NCI-H1930 (cell line): ENCODE measurements at places on chromosomes 12 and 14.

- DNase-seq = no peak
These were observed 10.4 kb upstream of the FBLN5 start for GRCh38 chr14:91957876-91958313.

GRCh38 chr14:91158091-91158790 lies 44.4 kb downstream of the DGLUCY start:
- no peak for DNase-seq

GRCh38 chr12:107091381-107091780 lies 2.0 kb downstream of the CRY1 start:
- DNase-seq = no peak

GRCh38 chr14:22202313-22202712 lies 386.7 kb downstream of the DAD1 start:
- DNase-seq = no peak

DNA sequence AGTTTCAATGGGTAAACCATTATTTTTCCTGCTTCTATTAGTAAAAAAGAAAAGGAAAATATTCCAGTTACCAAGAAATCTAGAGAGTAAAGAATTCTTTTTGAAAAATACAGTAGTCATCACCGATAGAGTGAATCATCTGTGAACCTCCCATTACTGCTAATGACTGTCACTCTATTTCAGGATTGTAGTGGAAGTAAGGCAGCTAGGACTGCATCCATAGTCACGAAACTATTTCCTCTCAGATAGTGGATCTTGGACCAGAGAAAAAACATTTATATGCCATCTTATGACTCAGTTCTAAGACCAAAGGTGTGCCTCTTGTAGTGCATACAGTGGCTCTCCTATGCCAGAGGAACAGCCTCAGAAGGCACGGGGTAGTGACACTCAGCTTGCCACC lies 173.9 kb upstream of the PLEKHA5 start:
- DNase-seq = no peak

GRCh38 chr12:89825591-89826449 lies 117.2 kb upstream of the ATP2B1 start:
- DNase-seq = peak; percentile 11

DNA sequence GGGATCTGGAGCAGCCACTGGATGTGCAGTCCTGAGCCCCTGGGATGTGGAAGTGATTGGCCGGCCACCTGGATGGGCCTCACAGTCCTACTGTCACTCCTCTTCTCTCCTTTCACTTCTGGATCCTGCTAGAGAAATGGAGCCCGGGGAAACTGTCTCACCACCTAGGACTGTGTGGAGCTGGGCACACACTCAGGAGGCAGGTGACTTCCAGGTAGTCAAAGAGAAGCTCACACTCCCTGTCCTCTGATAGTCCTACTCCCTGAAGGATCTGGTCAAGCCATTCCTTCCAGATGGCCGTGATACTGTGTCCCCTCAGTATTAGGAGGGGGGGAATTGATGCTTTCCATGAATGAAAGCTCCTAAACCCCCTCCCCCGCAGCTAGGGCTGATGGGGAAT lies 201.1 kb downstream of the ZFP36L1 start:
- no peak for DNase-seq

DNA sequence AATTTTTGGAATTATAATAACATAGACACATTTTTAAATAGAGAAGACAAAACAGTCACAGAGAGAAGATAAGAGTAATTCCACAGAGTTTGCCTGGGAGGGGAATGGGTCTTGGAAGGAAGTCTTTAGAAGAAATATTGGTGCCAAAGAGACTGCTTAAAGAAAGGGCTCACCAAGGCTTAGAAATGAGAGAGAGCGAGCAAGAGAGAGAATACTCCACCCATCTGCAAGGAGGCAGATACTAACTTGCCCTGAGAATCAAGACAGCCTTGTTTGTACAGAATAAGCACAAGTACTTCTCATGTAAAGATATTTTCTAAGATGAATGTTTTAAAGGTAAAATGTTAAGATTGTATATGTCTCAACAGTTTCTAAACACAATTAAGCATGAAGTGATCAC lies 165.5 kb downstream of the SLC38A4 start:
- DNase-seq = no peak

DNA sequence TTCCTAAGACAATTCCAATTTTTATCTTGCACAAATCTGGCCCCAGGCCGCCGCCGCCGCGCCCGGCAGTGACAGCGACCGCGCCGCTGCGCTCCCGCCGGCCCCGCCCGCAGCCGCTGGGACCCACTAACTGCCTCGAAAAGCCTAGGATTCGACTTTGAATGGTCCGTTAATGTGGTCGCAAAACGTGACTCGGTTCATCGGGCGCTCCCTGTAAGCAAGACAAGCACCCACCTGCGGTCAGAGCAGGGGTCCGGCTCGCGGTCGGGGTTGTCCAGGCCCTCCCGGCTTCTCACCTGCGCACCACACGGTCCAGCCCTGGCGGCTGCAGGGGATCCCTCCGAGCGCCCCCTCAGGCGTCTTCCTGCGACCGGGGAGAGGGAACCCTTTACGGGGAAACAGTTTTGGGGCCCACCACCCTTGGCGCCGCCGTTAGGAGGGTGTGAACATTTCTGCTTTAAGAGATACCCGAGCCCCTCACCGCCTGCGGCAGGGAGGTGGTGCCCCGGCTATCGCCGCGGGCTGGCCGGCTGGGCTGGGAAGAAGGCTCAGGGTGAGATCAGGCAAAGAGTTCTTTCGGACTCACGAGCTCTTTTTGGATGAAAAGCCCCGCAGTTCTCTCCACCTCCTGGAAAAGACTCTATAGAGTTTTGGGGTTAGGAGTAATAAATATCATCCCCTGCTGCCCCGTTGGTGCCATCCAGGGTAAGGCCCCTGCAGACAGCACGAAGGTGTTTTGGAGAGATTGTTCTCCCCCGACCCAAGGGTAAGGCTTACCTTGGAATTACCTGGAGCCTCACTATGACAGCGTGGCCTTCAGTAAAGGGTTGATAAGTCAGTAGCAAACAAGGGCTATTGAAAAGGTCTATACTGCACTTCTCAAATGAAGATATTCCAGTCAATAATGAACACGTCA lies 13.6 kb upstream of the FOXJ2 start:
- peak; percentile 81 for DNase-seq

- no peak for DNase-seq
These were observed 44.4 kb downstream of the JAG2 start for GRCh38 chr14:105123981-105124765.

DNA sequence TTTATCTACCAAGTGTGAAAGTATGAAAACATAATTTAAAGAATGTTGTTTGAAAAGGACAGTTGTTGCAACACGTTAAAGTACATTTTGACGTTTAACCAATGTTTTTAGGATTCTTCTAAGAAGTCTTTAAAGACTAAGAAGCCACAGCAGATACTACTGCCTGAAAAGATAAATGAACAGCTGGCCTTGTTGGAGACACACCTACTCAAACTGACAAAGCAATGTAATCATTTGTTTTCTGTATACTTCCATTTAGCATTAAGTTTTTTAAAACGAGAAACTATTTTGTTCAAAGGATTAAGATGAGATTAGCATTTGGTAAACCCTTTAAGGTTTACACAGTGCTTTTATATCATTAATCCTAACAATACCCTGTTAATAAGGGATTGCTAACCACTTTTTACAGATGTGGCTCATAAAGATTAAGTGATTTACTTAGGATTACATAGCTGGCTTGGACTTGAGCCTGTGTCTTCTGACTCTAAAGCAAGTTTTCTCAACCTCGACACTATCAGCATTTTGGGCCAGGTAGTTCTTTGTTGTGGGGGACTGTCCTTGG lies 134.4 kb downstream of the CFAP54 start:
- DNase-seq = no peak

GRCh38 chr14:50319721-50320120 lies 7.6 kb downstream of the DMAC2L start:
- DNase-seq = no peak

DNA sequence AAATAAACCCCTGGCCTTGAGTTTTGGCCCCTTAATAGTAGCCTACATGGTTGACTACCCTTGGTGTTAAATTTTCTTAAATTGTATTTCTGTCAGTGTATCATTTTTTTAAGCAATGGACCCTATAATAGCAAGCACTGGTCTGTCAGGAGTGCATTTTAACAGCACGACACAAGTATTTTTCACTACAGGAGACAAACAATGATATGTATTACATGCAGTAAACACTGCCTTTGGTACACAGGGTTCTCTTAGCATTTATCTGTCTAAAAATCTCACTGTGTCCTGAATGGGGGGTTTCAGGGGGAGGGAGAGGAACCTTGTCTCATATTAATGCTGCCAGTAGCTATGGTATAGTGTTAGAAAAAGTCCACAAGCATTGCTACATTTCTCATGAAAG lies 18.4 kb downstream of the LMO3 start:
- no peak for DNase-seq

DNA sequence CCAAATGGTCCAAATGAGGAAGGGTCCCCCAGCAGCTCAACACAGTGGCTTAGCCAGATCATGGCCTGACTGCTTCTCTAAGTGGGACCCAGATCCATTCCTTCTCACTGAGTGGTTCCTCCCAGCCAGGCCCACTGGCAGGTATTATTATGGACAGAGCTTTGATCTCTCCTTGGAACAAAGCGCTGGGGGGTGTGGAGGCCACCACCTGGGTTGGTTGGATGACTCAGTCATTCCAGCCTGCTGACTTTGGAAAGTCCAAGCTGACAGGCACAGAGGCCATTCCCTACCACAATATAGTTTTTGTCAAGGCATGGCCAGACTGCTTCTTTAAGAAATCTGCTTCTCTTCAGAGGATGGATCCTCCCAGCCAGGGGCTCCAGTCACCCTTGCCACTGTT lies 341.1 kb downstream of the BTG1 start:
- no peak for DNase-seq

DNA sequence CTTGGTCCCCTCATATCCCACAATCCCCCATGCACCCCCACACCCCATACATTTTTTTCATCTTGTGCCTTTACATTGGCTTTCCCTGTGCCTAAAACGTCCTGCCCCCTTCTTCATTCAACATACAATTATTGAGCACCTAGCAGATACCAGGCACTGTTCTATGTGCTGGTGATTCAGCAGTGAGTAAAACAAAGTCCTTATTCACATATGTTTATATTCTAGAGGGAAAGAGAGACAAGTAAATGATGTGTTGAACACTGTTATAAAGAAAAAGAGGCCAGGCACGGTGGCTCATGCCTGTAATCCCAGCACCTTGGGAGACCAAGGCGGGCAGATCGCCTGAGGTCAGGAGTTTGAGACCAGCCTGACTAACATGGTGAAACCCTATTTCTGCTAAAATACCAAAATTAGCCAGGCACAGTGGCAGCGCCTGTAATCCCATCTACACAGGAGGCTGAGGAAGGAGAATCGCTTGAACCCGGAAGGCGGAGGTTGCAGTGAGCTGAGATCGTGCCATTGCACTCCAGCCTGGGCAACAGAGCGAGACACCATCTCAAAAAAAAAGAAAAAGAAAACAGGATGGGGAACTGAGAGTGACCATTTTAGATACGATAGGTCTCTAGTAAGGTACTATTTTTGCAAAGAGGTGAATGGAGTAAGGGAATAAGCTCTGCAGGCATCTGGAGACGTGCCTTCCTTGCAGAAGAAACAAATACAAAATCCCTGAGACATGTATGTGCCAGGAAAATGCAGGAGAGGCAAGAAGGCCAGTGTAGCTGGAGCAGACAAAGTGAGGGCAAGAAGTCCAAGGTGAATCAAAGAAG lies 12.2 kb downstream of the SLC7A7 start:
- no peak for DNase-seq

- DNase-seq = no peak
These were observed 136.4 kb downstream of the PHLDA1 start for GRCh38 chr12:75894965-75895754.

DNA sequence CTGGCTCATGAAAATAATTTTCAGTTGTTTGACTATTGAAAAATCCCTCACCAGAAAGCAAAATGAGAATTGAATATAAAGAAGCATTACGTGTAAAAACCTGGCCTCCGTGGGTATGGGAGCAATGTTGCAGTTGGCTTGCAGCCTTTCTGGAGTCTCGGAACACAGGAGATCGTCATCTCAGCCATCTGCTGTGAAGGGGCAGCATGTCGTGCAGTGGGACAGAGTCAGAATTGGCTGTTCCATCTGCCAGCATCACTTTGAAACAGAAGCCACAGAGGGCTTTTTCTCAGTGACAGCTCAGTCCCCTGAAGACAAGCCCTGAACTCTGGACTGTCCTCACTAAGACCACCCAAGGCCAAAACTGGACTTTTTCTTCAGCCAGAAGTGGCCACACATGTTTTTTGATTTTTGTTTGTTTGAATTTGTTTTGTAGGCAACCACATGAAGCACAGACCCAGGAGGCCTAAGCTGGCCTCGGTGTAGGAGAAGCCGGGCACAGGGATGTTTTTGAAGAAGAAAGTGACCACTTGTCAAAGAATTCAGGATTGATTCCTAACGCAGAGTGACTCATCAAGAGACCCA lies 170.8 kb upstream of the DYRK2 start:
- no peak for DNase-seq
